NCI-H2171 (cell line): ENCODE measurements at places on chromosomes 6 and 20.

DNA sequence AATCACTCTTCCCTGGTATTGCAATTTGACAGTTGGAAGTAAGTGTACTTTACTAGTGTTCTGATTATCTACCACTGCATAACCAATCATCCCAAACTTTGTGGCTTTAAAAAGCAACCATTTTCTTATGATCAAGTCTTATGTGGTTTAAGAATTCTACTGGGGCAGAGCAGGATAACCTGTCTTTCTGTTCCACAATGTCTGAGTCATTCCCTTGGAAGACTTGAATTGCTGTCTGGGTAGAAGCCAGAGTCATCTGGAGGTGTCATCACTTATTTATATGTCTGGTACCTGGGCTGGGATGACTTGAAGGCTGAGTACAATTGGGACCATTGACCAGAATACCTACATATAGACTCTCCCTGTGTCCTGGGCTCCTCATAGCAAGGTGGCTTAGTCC is 644.3 kb downstream of the HDGFL1 start:
- no peak for DNase-seq

- DNase-seq, result no peak
These were observed 47.2 kb upstream of the STMND1 start for GRCh38 chr6:17054647-17055046.

- DNase-seq, result no peak
These were observed 632 bp downstream of the LIN28B start for GRCh38 chr6:104957301-104958177.

DNA sequence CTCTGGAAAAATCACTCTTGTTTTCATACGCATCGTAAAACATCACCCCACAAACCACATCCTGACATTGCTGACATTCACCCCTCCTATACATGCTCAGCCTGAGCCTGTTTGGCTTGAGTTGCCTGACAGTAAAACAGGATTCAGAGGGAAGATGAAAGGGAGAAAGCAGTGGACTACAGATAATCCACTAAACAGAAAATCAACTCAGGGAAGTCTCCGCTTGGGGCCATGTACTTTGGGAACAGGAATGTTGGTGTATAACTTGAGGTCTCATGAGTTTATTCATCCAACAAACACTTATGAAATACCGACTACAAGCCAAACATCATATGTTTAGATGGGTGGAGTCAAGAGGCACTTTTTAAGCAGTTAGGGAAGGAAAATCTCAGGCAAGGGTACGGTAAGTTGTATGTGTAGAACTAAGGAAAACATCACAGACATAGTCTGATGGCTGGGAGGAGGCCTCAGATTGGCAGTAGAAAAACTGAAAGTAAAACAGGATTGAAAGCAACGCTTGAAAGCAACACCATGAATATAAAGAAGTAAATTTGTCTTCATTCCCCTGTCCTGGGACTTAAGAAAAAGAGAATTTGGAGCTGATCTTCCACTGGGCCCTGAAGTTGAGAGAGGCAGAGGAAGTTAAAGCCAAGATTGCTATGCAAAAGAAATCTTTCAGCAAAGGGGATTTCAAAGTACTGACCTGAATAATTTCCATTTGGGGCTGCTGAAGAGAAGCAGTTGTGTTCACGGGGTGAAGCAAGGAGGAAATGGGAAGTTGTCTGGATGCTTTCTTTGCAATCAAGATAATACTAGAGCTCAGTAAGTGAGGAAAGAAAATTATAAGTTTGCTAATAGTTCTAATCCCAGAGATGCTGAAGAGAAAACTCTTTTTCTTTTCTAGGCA is 28.8 kb downstream of the PDE7B start:
- no peak for DNase-seq

DNA sequence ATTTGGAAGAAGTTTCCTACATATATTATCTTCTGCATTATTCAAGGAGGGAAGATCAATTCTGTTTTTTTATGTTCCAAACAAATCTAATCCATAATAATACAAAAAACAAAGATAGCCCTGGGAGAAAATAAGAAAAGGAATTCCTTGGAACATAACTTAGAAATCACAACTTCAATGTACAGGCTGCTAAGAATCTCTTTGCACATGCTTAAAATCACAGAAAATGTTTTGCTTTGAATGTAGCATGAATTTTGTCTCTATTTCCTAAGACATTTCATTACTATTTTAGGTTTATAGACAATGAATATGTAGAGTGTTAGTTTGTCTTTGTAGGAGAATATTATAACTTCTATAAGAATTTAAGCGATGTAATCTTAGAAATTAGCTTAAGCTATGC is 700.1 kb downstream of the RNF144B start:
- DNase-seq, result no peak

- DNase-seq, result no peak
These were observed 829.4 kb downstream of the EPHA7 start for GRCh38 chr6:92589996-92590395.

- no peak for DNase-seq
These were observed 24.0 kb downstream of the SDCBP2 start for GRCh38 chr20:1304710-1305515.

- no peak for DNase-seq
These were observed 10.6 kb upstream of the TUBB2B start for GRCh38 chr6:3237761-3238662.

DNA sequence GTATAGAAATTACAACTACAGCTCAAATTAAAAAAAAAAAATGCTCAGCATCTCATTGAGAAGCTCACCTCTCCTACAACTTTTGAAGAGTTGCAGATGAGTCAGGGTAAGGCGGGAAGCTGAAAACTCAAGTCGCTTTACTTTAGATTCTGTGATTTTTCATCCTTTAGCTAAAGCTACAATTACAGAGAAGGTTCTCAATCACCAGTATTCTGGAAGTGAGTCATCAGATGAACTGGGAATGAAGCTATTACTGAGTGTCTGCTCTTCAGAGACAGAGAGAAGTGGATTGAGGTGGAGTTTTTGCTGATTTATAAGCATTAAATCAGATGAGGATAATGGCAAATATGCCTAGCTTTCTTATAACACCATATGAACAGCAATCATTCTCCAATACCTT is 91.9 kb downstream of the TFAP2A start:
- DNase-seq, result no peak

DNA sequence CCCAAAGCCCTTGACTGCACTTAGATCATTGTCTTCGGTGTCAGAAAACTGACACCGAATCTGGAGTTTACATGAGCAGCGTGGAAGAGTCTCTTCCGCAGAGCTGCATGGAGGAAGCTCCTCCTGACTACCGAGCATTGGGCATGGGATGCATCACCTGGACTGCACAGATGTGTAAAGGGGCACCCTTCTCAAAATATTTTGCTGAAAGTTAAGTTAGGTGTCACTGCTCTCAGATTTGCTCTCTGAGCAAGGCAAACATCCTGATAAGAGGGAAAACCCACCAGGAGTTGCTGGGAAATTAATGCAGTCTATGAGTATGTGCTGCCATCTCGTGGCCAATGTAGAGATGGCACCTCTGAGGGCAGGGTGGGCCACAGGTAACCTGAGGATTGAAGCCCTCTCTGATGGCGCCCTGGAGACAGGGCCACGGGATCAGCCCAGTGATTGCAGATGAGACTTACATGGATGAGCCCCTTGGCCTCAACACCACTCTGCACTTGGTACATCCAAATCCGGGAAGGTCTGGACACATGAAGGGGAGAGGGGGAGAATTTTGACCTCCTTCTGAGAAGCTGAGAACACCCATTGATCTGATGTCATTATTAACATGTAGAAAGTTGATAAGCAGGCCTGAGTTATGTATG is 129.9 kb downstream of the LPA start:
- DNase-seq, result peak; percentile 10

DNA sequence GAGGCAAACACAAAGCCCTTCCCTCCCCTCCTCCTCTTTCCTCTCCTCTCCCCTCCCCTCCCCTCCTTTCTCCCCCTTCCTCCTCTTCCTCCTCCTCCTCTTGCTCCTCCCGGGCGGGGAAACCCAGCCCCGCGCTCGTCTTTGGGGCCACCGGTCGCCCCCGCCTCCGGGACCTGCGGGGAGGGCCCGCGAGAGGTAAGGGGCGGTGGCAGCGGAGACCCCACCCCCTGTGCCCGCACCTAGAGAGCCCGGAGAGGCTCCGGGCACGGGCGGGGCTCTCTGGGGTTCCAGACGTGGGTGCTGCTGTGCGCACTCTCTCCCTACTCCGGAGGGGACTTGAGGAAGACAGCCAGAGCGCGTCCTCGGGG is at the start of gene RIN2:
Gene RIN2 (plus strand): TSS at position 126 of the 368 bp plus-strand sequence. CDS start 131,344 bp downstream, outside the sequence.
- peak; percentile 98 for DNase-seq

GRCh38 chr6:56655996-56656395 is 13.3 kb upstream of the DST start:
- no peak for DNase-seq

DNA sequence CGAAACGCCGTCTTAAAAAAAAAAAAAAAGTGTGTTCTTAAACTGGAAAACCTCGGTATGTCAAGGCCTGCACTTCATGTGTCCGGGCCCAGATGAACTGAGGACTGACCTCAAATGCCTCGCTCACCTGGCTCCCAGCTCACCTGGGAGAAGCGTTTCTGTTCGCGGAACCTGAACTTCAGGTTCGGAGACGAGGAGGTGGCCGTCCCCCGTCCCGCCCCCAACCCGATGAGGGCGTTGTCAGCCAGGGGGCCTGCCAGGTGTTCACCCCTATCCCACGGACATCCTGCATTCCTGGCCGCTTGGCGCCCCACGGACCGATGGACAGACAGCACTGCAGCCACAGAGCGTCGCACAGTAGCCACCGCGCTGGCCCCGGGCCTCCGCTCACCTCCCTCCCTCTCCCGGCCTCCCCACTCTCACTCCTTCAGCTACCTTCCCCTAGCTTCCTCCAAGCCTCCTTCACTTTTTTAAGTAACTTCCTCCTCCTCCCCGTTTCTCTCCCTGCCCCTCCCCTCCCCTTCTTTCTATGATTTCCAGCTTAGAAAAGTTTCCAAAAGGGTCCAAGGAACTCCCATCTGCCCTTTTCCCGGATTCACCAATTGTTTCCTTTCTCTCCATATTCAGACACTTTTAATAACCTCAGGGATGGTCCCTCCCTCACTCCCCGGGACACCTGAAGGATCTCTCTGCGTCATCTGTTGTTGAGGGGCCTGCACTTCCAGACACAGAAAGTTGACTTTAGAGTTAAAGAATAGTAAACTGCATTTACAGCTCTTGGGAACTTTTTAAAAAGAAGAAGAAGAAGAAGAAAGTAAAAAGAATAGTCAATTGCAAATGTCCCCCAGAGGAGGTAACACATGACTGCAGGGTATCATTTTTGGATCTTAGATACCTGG is 22.7 kb upstream of the MCM3 start:
- DNase-seq, result no peak

DNA sequence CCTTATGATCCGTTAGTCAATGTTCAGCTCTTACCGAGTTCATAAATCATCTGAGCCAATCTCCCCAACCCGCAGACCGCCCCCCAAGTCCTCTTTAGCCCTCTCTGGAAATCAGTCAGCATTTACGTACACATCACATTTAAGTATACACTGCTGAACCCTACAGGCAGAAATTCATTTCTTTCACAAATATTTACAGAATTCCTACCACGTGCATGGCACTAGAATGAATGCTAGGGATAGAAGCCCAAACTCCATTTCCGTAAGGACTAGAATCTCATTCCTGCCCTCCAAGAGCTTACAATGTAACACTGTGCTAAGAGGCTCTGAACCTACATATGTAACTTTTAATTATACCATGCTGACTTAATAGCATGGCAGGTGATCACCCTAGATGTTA is 1.8 kb downstream of the OSER1 start:
- no peak for DNase-seq

DNA sequence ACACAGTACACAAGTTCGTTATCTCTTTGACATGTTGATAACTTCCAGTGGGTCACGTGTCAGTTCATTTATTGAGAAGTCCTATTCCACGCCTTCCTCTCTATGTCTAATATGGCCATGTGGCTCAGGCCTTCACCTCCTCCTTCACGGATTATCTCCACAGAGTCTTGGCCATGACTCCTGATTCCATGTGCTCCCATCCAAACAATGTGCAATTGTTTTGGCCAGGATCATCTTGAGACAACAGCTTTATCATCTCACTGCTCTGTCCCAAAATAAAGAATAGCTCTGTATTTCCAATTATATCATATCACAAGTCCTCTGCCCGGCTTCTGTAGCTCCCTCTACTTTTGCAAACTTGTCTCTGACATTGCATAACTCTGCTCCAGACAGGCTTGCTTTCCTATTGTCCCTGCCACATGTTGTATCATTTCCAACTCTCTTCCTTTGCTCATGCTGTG is 11.1 kb upstream of the TXNDC5 start:
- no peak for DNase-seq

DNA sequence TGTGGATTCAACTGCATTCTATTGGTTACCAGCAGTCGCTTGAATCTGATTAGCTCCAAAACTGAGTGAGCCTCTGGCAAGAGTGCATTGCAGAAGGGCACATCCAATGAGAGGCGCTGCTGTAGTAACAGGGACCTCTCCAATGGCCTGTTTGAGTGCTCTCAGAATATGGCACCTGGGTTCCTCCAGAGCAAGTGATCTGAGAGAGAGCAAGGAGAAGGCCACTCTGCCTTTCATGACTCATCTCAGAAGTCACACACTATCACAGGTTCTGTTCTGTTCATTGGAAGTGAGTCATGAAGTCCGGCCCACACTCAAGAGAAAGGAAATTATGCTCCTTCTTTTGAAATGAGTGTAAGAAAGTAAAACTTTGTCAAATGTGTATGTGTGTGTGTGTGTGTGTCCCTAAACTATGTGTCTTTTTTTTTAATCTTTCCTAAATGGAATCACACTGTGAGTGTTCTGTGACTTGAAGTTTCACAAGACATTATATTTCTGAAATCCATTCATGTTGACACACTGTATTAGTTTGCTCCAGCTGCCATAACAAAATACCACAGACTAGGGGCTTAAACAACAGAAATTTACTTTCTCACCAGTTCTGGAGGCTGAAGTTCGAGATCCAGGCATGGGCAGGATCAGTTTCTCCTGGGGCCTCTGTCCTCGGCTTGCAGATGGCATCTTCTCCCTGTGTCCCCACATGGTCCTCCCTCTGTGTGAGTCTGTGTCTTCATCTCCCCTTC is 138.3 kb upstream of the CDYL start:
- DNase-seq, result no peak

- no peak for DNase-seq
These were observed 7.4 kb downstream of the SLC22A1 start for GRCh38 chr6:160128879-160129516.

GRCh38 chr6:129517288-129517687 is 192.7 kb downstream of the ARHGAP18 start:
- no peak for DNase-seq

DNA sequence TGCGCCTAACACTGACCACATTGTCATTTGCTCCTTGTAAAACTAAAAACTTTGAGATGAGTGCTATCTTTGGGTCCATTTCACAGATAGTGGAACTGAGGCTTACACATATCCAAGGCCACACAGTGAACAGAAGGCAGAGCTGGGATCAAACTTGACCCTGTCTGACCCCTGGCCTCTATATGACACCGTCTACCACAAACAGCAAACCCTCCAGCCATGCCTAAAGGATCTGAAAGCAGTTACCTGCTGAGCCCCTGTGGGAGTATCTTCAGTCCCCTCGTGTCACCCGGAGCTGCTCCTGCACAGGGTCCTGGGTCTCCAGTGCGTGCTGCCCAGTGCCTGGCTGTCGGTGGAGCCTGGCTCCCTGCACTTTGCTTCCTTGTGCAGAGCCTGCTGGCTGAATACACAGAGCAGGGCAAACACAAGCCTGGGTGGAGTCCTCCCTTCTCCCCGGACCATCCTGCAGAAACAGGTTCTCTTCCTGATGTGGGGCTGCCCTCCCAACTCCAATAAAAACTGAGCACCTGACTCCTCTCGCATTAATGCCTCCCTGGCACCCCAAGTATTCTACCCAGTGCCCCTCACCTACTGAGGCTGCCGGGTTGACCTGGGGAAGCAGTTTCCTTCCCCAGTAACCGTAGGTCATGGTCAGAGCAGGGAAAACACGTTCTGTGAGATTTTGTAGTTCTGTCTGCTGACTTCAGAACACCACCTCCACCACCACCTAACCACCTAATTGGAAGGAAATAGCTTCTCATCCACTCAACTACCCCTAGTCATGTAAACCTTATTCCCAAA is at the start of gene BCAS1:
Gene BCAS1 (minus strand): TSS at position 408 of the 801 bp plus-strand sequence. CDS start 11,876 bp downstream, outside the sequence.
- no peak for DNase-seq
